AG09319 (cell line): ENCODE measurements at places on chromosomes 4 and X.

DNA sequence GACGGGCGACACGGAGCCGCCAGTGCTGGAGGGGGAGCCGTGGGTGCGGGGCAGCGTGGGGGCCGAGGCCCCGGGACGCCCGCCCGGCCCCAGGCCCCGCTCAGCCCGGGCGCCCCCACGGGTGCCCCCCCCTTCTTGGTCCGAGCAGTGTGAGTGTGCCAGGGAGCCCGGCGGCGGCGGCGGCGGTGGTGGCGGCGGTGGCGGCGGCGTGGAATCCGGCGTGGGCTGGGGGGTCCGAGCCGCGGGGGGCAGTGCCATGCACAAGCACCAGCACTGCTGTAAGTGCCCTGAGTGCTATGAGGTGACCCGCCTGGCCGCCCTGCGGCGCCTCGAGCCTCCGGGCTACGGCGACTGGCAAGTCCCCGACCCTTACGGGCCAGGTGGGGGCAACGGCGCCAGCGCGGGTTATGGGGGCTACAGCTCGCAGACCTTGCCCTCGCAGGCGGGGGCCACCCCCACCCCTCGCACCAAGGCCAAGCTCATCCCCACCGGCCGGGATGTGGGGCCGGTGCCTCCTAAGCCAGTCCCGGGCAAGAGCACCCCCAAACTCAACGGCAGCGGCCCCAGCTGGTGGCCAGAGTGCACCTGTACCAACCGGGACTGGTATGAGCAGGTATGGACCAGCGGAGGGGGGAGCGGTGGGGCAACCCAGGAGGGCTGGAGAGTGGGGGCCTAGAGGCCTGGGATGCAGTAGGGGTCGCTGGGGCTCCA is 466 bp downstream of the DLG3 start:
- no peak for DNase-seq

DNA sequence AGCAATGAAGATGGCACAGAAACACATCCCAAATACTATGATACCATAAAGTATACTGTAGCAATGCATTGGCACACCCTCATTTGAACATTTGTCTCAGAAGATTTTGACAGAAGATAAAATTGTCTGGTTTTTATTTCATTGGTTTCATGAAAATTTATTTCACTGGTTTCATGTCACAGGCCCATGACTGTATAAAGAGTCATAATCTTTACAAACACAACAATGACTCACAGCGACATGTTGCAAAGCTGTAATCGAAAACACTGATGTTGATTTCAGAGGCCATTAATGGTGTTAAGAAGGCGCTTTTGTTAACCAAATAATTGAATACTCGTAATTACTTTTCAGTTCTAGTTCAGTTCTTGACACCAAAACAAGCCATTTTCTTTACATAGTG is 8.1 kb upstream of the DTHD1 start:
- DNase-seq = no peak

GRCh38 chr4:38759113-38759789 is 23.5 kb downstream of the TLR10 start:
- DNase-seq = no peak

DNA sequence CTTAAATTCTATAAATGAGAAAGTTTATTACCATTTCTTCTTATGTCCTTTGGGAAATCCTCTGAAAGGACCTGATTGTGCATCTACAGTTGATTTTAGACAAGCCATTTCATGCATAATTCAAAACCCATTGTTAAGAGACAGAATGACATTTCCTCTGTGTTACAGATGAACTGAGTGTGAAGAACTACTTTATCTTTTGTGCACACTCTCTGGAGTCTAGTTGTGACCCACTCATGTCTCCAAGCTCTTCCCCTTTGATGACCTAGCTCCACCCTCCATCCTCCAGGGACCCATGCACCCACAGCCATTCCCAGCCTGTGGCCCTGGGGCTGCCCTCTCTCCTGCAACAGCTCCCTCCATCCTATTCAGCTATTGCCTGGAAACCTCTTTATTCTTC is 57.5 kb upstream of the BMPR1B start:
- no peak for DNase-seq

- DNase-seq = no peak
Observed at GRCh38 chr4:57633212-57633859, 523.2 kb upstream of the IGFBP7 start.

DNA sequence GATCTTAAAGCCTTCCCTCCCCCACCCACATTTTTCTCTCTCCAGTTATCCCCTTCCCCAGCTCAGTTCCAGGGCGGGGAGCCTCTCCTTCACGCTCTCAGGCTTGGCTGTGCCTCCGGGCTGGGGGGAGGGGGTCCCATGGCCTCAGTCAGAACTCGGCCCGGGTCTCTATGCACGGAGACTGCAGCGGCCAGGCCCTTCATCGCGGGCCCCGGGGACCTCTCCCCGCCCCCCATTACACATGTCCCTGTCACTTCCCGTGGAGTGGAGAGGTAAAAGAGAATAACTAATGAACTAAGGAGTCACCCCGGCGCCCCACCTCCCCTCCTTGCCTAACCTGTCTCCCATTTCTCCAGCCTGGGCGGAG is 838 bp upstream of the PRICKLE3 start:
- DNase-seq = no peak

DNA sequence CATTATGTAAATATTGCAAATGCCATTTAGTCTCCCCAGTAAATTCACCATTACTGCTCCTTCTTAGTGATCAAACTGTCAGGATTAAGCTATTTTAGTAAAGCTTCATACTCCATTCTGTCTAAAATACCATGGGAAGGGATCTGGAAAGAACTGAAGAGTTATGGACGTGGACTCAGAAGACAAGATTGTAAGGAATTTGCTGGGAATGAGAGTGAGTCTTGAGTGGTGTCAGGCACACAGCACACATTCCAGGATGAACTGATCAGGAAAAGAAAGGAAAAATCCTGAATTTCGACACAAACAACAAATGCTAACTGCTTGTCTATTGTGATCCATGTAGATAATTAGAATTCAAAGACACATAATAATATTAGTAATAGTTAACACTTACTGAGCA is 311.0 kb downstream of the CENPC start:
- no peak for DNase-seq

GRCh38 chr4:97317671-97318070 is 825.6 kb downstream of the STPG2 start:
- DNase-seq = no peak
